ENCODE measurements at places on chromosomes 6 and 20. TPM values are rescaled to one million over a fixed set of nuclear protein-coding genes. Genes with fewer than 3 reads are reported as not detected.
A peak's percentile ranks its signal among the peaks of the same experiment; 100 is the strongest.

GRCh38 chr20:20920433-20920832 lies 185.7 kb downstream of the LINC00237 start:
- no peak for DNase-seq

DNA sequence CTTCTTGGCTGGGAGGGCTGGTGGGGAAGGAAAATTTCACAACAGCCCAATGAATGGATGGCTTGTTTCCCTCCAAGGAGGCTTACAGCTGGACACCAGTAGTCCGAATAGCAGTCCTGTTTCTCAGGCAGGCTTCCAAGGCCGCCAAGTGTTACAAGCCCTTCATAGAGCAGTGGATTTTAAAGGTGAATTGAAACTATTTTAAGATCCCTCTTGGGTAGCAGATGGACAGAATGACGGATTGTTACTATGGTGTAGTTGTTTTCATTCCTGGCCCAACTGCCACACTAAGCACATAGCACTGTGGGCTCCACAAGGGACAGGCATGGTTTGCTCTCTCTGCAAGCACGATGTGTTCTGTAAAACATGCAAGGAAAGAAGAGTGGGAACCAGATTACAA lies 203.3 kb upstream of the TAB2 start:
- peak; percentile 30 for DNase-seq

- DNase-seq, result no peak
Measured at GRCh38 chr20:63848003-63848911, 13.0 kb upstream of the ABHD16B start.

DNA sequence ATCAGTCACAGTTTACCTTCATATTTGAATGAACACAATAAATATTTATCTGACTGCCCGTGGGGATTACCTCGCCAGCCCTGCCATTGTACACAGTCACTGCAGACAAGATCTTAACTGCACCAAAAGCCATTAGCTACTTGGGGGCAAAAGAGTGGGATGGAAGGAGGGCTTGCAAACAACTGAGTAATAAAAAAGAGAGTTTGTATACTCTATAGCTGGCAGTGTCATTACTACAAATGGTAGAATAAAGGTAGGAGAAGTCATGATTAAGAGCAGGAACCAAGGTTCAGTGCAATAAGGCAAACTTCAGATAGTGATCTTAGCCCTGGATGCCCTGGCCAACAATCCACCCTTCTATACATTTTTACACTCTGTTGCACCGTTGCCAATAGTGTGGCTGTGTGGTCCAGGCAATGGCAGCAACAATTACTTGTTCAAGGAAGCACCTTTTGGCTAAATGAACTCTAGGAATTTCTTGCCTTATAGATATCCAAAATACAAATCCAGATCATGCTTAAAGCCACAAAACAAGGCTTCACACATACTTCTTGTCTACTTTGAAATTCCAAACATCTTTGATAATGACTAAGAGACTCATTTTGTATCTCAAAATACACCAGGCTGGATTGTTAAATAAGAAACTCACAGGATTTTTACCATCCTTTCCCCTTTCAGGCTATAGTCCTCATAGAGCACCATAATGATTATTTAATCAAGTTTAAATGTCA lies 955.4 kb upstream of the ADGRB3 start:
- DNase-seq, result no peak

DNA sequence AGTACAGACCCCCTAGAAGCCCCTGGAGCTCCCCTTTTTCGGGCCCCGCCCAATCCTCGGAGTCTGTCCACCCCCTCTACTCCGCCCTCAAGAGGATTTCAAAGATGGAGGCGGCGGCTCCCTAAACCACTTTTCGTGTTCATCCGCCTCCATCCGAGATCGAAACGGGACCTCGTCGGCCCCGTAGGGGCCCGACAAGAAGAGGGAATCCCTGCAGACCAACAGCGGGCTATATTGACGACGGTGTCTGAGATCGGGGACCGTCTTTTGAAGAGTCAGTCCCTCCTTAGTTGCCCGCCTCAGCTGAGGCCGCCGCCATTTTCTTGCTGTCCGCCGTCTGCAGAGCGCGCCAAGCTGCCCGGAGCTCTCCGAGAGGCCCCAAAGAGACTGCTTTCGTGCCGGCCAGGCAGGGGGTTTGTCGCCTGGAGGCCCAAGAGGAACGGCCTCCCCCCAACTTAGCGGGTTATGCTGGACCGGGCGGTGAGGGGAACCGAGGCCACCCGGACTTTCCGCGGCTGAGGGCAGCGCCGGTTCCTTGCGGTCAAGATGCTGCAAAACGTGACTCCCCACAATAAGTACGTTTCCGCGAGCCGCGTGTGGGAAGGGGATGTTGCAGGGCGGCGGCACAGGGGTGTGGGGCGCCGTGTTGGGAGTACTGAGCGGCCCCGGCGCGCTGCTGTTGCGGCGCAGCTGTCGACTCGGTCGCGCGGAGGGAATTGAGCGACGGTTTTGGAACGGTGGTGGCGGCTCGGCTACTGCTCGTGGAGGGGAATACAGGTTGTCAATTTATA lies 4.2 kb downstream of the BRD2 start:
- peak; percentile 26 for DNase-seq

DNA sequence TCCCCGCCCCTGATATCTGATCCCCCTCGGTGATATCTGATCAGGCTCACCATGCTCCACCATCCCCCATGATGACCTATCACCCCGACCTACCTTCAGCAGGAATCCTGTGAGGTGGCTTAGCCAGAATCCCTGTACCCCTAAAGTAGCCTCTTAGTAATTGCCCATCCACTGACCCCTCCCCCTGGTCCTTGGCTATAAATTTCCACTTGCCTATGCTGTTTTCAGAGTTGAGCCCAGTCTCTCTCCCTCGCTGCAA lies 177.5 kb upstream of the GGTLC1 start:
- no peak for DNase-seq

- no peak for DNase-seq
Measured at GRCh38 chr6:139577124-139577762, 202.8 kb upstream of the CITED2 start.

DNA sequence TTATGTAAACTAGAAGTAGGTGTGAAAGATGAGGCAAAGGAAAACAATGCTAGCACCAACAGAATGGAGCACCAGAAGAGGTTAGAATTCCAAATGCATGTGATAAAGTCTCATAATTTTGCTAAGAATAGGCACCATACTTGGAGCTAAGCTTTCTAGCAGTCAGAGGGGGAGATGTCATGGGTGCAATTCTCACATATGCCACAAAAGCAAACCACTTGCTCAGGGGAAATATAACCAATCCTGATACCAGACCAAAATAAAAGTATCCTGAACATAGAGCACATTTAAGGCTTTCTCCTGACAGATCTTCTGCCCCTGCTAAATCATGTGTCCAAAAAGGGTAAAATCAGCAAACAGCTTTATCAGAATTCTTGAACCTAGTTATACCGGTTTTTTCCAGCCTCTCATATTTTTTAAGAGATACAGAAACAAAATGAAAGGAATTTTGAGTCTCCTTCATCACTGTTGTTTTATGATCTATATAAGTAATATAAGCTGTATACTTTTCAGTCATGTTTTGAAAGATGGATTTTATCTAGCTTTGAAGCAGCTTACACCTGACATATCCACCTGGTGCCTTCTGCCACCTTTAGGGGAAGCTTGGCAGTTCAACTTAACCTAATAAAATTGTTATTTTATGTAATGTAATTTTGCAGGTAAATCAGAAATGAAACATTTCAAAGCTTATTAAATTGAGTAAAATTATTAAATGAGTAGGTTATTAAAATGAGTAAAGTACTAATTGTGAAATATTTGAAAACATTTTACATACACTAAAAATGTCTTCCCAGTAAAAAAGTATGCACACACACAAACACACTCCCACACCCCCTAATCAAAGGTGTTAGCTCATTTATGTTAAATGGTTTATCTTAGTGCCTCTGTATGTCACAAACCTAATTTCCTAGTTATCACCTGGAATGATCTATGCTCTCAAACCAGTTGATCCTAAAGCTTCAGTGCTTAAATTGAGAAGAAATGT lies 2.8 kb downstream of the SPO11 start:
- DNase-seq, result no peak

- DNase-seq, result peak; percentile 38
Measured at GRCh38 chr6:4568138-4568537, 208.1 kb upstream of the CDYL start.

DNA sequence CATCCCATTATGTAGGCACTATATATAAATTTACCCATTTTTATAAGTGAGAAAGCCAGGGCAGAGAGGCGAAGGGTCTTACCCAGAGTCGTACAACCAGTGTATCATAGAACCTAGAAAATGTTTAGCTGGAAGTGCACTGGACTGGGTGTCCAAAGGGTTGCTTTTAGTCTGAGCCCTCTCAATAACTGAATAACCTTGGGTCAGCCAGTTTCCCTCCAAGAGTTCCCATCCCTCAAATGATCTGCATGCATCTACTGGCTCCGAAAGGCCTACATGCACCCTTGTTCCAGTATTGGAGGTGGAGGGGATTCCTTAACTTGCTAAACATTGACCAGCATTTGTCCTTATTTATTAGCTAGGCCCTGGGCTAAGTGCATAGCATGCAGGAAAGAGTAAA lies 3.8 kb downstream of the SNPH start:
- DNase-seq, result no peak

GRCh38 chr6:27834879-27835549 lies 77.2 kb downstream of the OR2B2 start:
- no peak for DNase-seq

DNA sequence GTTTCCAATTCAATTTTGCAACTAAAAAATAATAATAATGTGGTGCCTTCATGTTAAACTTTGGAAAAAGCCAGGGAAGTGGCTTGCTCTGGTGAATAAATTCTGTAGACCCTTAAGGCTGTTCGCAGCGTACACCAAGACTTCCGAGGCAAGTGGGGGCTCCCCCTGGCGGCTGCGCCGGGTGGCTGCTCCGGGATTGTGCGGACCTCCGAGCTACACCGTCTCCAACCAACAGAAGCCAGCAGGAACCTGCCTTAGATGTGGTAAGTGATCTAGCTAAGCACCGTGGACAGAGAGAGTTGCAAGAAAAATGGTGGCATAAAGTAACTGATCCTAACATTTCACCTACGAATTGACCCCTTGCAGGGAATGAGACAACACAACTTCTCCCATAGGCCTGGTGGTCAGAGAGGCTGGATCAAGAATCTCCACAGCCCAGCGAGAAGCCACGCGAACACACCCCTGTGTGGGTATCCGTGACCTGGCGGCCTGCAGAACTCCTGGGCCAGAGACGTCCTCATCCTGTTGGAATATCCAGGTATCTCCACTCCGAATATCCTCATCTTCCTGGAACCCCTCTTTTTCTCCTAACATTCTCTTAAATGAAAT lies 69.6 kb downstream of the TBXT start:
- DNase-seq, result peak; percentile 86

DNA sequence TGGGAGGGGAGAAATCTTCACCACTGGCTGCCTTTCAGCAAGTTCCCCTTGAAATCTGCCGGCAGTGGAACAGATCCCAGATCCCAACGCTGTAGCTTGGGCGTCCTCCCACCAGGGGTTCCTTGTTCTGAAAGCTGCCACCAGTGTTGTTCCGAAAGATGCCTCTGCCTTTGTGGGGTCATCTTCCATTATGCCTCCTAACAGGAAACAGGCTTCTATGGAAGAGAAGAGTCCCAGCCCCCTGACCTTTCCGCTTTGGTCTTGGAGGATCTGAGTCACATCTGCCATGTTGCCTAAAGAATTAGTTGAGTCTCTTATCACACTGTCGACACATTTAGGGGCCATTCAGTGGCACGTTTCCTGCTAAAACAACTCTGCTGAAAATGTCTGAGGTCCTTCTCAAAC lies 57.5 kb upstream of the NFATC2 start:
- DNase-seq, result no peak

DNA sequence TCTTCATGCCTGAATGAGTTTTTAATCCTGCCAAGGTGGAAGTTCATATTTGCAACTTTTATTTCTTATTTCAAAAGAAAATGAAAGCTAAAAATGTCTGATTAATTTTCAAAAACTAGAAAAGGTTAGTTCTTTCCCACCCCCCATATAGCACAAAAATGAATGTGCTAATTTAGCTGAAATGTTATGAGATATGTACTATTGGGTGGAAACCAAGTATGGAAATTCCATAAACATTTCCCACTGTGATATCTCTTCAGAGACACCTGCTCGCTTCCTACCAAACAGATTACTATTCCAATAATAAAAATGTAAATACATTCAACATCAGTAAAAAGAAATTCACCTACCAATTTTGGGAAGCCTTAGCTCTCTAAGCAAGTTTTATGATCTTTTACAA lies 678.6 kb upstream of the ID4 start:
- DNase-seq, result no peak

GRCh38 chr6:13409991-13410390 lies 77.4 kb downstream of the GFOD1 start:
- no peak for DNase-seq

DNA sequence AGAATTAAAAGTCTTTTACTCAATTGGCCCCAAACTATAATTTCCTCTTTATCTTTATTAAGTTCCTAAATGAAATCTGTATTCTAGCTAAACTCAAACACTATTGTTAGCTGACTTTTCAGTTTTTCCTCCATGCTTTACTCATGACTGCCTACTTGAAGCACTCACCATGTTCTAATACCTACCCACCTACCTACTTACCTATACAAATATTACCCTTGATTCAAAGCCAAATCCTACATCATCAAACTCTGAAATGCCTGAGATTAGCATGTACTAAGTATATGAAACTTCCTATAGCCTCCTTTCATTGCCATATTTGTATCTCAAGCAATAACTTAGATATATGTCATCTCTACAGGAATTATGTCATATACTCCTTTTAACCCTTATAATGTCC lies 259.7 kb downstream of the HDGFL1 start:
- DNase-seq, result no peak

GRCh38 chr6:134010974-134011373 lies 41.5 kb downstream of the SLC2A12 start:
- DNase-seq, result no peak

- no peak for DNase-seq
Measured at GRCh38 chr6:122222761-122223160, 176.7 kb upstream of the HSF2 start.

DNA sequence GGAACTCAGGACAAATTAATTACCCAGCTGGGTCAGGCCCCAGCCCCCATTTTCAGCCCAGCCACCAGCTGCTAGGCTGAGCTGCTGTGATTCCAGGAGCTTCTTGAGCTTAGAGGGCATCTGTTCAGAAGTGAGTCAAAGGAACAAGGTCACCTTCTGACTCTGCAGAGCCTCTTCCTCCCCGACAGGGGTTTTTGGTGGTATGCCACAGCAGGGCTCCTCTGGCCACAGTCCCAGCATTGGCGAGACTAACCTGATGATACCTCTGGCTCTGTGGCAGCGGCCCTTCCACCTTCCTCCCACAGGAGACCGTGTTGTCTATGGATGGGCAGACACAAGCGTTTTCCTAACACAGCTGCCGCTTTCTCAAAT lies 39.7 kb downstream of the ZC3H12D start:
- DNase-seq, result peak; percentile 66

GRCh38 chr6:143363299-143363698 lies 87.2 kb downstream of the ADAT2 start:
- DNase-seq, result no peak

The SCGN gene
- not detected for total RNA-seq

The CDSN gene
- not detected for total RNA-seq

The LRFN2 gene
- total RNA-seq, result not detected

The IP6K3 gene
- 72.6 TPM for total RNA-seq

The RHAG gene
- total RNA-seq, result not detected

The LY86 gene
- not detected for total RNA-seq

The EYA2 gene
- total RNA-seq, result not detected

The SLC22A16 gene
- total RNA-seq, result not detected

The SLA2 gene
- total RNA-seq, result not detected

The RNF144B gene
- 6.7 TPM for total RNA-seq
